Right forelimb (tissue), 1 donor: ENCODE measurements at places on chromosomes 4 and X.

DNA sequence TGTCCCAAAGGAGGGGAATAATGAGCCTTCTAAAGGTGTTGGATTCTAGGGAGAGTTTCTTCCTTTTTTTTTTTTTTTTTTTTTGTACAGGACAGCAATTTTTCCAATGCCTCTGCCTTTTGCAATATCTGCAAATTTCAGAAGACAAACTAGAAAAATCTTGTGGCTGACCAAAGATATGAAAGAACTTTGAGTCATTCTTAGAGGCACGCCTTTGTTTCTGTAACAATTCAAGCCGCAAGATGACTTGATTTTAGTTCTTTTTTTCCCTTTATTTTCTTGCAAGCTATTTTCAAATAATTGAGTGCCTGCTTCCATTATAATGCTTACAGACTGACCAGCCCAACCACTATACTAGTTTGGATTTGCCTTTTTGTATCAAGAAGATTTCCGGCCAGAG, 47.6 kb upstream of the UXT start:
- DNase-seq, result no peak

DNA sequence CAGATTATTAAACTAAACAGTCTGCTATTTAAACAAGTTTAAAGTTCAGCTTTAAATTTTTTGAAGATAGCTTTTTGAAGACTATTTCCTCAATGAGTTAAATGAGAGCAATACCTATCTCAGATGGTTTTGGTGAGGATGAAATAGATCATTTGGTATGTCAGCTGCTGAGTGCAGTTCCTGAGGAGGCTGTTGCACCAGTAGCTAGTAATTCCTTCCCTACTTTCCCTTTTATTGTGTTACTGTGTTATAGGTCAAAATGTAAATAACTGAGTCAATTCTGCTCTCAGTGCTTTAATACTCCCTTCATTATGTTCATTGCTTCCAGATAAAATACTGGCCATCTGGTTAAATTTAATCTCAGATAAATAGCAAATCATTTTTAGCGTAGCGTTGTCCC, 48.6 kb downstream of the BMPR1B start:
- DNase-seq, result no peak

GRCh38 chrX:40265936-40266335, 168.2 kb upstream of the BCOR start:
- no peak for DNase-seq

DNA sequence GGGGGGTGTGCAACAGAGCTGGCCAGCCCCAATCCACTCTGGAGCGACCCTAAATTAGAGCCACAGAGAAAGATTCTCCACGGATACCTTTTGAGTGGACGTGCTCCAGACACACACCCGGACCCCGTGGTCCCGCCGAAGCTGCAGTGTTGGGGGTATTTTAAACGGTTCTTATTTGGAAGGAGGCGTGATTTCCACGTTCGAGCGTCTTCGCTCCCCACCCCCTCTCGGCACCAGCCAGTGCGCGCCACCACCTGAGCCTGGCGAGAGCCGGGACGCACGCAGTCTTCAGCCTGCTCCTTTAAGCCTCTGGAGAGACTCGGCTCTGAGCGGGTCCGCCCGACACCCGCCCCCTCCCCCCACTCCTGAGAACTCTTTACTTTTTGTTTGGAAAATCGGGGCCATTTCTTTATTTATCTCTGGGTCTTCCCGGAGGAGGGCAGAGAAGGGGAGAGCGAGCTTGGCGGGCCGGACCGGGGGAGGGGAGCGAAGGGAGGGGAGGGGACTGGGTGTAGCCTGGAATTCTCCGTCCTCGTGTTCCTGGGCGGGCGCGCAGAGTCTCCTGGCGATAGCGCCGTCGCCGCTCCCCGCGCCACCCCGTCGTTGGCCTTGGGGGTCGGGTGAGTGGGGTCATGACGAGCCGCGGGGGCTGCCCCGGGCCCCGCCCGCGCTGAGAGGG, 668 bp upstream of the PTCHD1 start:
- no peak for DNase-seq

- no peak for DNase-seq
Measured at GRCh38 chr4:38099908-38100407, 139.8 kb downstream of the PTTG2 start.

GRCh38 chr4:75705198-75705977, 19.0 kb upstream of the USO1 start:
- no peak for DNase-seq

DNA sequence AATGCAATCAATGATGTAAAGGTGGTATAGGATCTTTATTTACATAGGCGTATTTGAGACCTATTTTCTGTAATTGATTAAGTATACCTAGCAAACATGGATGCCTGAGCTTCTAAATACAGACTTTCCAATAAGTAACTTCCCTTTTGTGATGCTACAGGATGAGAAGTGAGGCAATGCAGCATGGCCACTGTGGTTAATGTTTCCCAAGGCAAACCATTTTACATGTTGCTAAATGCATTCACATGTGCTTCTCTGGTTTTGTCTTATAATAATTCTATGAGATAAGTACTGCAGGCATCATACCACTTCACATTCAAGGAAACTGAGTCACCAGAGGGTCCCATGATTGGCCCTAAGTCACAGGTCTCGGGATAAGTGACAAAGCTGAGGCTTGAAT, 35.7 kb upstream of the NKX3-2 start:
- no peak for DNase-seq

GRCh38 chr4:40323866-40324265, 11.3 kb upstream of the CHRNA9 start:
- no peak for DNase-seq

GRCh38 chr4:130125467-130125866, 1029.5 kb downstream of the C4orf33 start:
- DNase-seq, result no peak

DNA sequence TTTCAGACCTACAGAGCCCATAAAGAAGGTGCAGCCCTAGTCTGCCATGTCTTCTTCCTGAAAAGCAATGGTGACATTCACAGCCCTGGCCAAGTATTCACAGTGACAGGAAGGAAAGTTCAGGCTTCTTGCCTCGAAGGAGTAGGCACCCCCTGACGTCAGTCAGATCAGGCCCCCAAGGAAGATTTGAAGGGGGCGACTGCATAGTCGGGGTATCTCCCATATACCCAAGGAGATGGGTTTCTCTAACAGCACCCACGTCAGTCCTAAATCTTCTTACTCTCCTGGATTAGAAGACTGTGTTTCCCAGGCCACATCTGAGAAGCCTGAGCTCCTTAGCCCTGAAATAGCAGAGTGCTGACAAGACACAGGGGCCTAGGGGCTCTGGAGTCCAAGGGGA, at the start of gene PPEF2:
TSS of gene PPEF2 (minus strand) at position 101 of the 400 bp plus-strand sequence. CDS start 6,127 bp downstream, outside the sequence.
- no peak for DNase-seq

GRCh38 chr4:88251924-88252323, 32.4 kb downstream of the PPM1K start:
- no peak for DNase-seq

GRCh38 chr4:183326853-183327252, 4.6 kb upstream of the CLDN24 start:
- no peak for DNase-seq
